ENCODE measurements at places on chromosomes 4 and X. TPM values are rescaled to one million over a fixed set of nuclear protein-coding genes. Genes with fewer than 3 reads are reported as not detected.

The PASD1 gene
- total RNA-seq = not detected

The AP1AR gene
- 10.5 TPM for total RNA-seq

The STATH gene
- total RNA-seq = not detected

The RNF212 gene
- total RNA-seq = 3.5 TPM

The MAGEA2 gene
- not detected for total RNA-seq

The BEX3 gene
- total RNA-seq = 5.4 TPM

The DCAF4L1 gene
- 0.19 TPM for total RNA-seq

GRCh38 chr4:85966373-85966772 is 393.5 kb downstream of the MAPK10 start:
- H3K4me1 ChIP-seq = no peaks in the 10 kb centered on the region
- DNase-seq = no peak
- no peaks in the 10 kb centered on the region for H3K27me3 ChIP-seq
- no peak overlapping the region for H3K27ac ChIP-seq
- H3K36me3 ChIP-seq = no peaks in the 10 kb centered on the region

DNA sequence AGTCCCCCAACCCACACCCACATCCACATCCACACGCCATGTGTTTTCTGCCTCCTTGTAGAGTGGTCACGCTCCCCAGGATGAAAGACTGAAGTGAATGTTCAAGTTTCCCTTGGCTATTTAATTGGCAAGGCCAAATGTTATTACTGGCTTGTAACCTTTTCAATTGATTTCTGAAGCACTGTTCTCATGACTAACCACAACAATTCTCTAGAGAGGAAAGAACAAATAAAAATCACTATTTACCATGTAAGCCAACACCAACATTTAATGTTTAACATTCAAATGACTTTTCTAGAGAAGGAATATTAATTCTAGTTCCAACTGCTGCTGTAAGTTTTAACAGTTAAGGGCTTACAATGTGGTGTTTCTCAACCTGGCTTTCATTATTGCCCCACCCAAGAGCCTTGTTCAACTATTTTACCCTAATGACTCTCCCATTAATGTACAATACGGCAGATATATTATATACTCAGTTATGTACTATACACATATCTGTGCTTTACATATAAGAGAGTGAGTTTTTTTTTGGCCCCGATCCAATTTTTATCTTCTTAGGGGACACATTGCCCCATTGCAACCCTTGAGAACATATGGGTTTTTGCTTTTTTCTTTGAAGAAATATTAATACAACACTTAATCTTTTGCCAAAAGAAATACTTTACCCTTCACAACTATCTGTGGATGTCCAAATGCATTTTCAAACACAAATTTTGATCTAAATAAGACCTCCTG is 46.5 kb downstream of the RELL1 start:
- H3K4me3 ChIP-seq = no peak overlapping the region
- DNase-seq = no peak
- H3K27me3 ChIP-seq = no peaks in the 10 kb centered on the region
- no peak overlapping the region for H3K27ac ChIP-seq
- H3K36me3 ChIP-seq = peaks cover 26% of the 10 kb centered on the region

DNA sequence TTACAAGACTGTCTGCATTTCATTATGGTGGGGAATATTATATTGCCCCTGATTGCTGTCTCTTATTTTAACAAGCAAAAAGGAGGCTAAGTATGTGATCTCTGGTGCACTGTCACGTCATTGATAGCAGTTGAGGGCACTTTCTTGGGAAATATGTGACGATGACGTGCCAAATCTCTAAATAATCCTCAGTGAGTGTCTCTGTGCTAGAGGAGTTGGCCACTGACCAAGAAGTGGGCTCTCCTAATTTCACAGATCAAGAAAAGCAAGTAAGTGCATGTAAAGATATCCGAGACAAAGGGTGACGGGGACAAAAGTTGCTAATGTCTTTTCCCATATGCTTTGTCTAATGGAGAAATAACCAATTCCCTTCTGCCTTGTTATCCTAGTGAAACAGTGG is 487.4 kb upstream of the TENM3 start:
- no peak overlapping the region for H3K27ac ChIP-seq
- no peak overlapping the region for H3K4me3 ChIP-seq
- no peak for DNase-seq
- H3K27me3 ChIP-seq = no peaks in the 10 kb centered on the region
- H3K36me3 ChIP-seq = no peaks in the 10 kb centered on the region

- H3K36me3 ChIP-seq = no peaks in the 10 kb centered on the region
- H3K4me1 ChIP-seq = no peaks in the 10 kb centered on the region
- H3K4me3 ChIP-seq = no peak overlapping the region
- H3K27ac ChIP-seq = no peak overlapping the region
Measured at GRCh38 chrX:115697806-115698205, 136.8 kb downstream of the PLS3 start.

GRCh38 chrX:125210146-125210545 is 109.5 kb upstream of the TEX13C start:
- H3K4me3 ChIP-seq = no peak overlapping the region
- H3K4me1 ChIP-seq = peaks cover 7% of the 10 kb centered on the region
- DNase-seq = no peak
- peaks cover 23% of the 10 kb centered on the region for H3K27me3 ChIP-seq
- H3K36me3 ChIP-seq = no peaks in the 10 kb centered on the region
- no peak overlapping the region for H3K27ac ChIP-seq

DNA sequence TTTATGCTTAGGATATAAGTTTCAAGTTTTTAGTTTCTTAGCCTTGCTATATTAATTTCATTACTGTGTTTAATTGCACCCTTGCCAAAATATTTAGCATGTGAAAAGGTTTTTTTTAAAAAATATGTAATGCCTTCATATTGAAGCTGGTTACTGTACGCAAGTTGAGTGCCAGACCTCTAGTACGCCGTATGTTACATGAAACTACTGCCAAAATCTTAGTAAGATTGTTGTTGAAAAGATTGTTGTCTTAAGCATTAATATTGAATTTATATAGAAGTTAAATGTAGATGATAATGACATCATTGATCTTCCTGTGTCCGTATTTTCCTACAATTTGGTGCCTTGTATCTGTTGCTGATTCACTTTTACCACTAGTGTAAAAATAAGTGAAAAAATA is 37.1 kb downstream of the FAM133A start:
- no peak overlapping the region for H3K27ac ChIP-seq
- H3K4me1 ChIP-seq = no peaks in the 10 kb centered on the region
- no peaks in the 10 kb centered on the region for H3K27me3 ChIP-seq
- no peak overlapping the region for H3K4me3 ChIP-seq
- H3K36me3 ChIP-seq = no peaks in the 10 kb centered on the region

DNA sequence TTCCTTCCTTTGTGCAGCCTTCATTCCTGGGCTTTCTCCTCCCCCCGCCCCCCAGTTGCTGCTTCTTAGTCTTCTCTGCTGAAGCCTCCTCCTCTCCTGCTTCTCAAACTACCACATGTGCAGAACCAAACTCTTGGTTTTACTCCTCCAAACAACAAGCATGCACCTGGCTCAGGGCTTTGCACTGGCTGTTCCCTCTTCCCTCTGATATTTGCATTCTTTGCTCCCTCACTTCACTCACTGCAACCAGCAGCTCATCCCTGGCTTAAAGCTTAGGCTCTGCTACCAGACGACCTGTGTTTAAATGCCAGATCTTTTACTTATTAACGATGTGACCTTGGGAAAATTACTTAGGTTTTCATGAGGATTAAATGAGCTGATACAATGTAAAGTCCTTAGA is 51.4 kb downstream of the MED28 start:
- DNase-seq = no peak
- H3K36me3 ChIP-seq = no peaks in the 10 kb centered on the region
- H3K4me3 ChIP-seq = no peak overlapping the region
- H3K27me3 ChIP-seq = peaks cover 11% of the 10 kb centered on the region

- H3K27ac ChIP-seq = no peak overlapping the region
- H3K4me1 ChIP-seq = peaks cover 16% of the 10 kb centered on the region
- H3K36me3 ChIP-seq = no peaks in the 10 kb centered on the region
- no peak for DNase-seq
Measured at GRCh38 chr4:77194366-77194765, 37.4 kb downstream of the CCNG2 start.

DNA sequence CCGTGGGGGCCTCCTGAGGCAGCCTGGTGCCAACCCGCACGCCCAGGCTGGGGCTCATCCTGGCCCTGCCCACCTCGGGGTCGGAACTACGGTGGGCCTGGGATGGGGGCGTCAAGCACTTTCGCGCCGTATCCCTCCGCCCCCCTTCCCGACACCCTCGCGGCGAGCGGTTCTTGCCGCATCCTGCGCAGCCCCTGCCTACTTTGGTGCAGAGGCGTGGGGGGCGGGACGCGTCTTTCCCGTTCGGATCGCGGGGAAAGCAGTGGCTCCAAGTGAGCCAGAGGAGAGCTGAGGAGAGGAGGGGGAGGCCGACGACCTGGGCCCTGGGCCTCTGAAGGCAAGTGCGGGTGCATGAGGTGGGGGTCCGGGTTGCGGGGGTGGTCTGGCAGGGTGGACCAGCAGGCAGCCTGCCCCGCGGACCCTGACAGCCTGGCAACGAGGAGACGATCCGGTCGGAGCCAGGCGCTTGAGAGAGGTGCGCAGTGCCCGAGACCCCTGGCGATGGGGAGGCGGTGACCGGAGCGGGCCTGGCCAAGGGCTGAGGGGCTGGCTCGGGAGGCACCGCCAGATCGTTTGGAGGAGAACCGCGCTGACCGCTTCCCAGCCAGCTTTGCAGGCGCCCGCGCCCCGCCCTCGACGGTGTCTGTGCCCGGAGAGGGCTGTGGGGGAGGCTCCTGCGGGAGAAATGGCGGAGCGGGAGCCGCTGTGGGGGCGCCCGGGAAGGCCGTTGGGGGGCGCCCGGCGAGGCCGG is at the start of gene GPRASP2:
Gene GPRASP2 (plus strand): TSS at position 233 of the 751 bp plus-strand sequence. CDS start 2,422 bp downstream, outside the sequence.
- no peaks in the 10 kb centered on the region for H3K36me3 ChIP-seq
- peak; percentile 6 for DNase-seq
- peaks cover 12% of the 10 kb centered on the region for H3K4me1 ChIP-seq

GRCh38 chrX:68180579-68180978 is 252.7 kb downstream of the OPHN1 start:
- peaks cover 2% of the 10 kb centered on the region for H3K36me3 ChIP-seq
- H3K27ac ChIP-seq = no peak overlapping the region
- H3K4me3 ChIP-seq = no peak overlapping the region
- H3K27me3 ChIP-seq = peaks cover 2% of the 10 kb centered on the region

DNA sequence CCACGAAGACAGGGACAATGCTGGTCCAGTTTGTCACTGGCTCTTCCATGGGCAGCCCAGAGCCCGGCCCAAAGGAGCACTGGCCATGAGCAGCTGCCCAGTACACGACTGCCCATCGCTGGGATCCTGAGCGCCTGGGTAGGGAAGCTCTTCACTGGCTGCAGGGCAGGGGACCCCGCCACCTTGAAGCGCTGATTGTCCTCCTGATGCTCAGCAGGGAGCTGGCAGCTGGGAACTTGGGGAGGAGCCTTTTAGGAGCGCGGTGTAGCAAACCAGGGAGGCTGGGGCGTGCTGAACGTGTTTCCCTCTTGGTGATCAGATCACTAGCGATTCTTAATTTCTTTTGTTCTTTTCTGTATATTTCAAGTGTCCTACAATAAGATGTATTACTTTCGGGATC is 1.8 kb downstream of the L1CAM start:
- peaks cover 34% of the 10 kb centered on the region for H3K27me3 ChIP-seq
- H3K27ac ChIP-seq = no peak overlapping the region
- peaks cover 10% of the 10 kb centered on the region for H3K4me1 ChIP-seq
- DNase-seq = no peak
- H3K36me3 ChIP-seq = no peaks in the 10 kb centered on the region

- no peak for DNase-seq
- H3K27ac ChIP-seq = no peak overlapping the region
- H3K36me3 ChIP-seq = no peaks in the 10 kb centered on the region
- peaks cover 78% of the 10 kb centered on the region for H3K27me3 ChIP-seq
- peak overlapping the region; percentile 35 for H3K4me3 ChIP-seq
Measured at GRCh38 chr4:174218127-174218790, 65.2 kb downstream of the FBXO8 start.

DNA sequence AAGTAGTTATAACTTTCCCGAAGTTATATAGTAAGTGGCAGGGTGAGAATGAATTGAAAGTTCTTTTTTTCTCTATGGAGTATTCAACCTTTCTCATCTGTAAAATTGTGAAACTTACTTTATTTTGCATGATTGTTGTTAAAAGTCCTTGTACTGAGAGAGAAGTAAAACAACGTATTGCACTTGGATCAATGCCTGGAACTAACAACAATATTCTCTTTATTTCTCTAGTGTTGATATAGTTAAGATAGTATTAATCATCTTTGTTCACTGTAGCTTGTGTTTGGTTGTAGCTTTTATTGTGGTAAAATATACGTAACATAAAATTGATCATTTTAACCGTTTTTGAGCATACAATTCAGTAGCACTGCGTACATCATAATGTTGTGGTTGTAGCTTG is 48.7 kb downstream of the STIM2 start:
- H3K27ac ChIP-seq = no peak overlapping the region
- peaks cover 61% of the 10 kb centered on the region for H3K4me1 ChIP-seq
- no peaks in the 10 kb centered on the region for H3K27me3 ChIP-seq
- H3K36me3 ChIP-seq = peaks cover 10% of the 10 kb centered on the region
- no peak for DNase-seq
- no peak overlapping the region for H3K4me3 ChIP-seq

GRCh38 chr4:57943682-57944081 is 833.5 kb upstream of the IGFBP7 start:
- no peak overlapping the region for H3K27ac ChIP-seq
- DNase-seq = no peak
- no peaks in the 10 kb centered on the region for H3K27me3 ChIP-seq
- H3K4me1 ChIP-seq = no peaks in the 10 kb centered on the region

GRCh38 chr4:189804894-189805293 is 135.8 kb upstream of the FRG1 start:
- no peaks in the 10 kb centered on the region for H3K36me3 ChIP-seq
- no peak for DNase-seq
- no peak overlapping the region for H3K4me3 ChIP-seq
- H3K4me1 ChIP-seq = no peaks in the 10 kb centered on the region

GRCh38 chr4:163180090-163180489 is 13.4 kb upstream of the NAF1 start:
- no peak overlapping the region for H3K4me3 ChIP-seq
- no peak overlapping the region for H3K27ac ChIP-seq
- no peaks in the 10 kb centered on the region for H3K4me1 ChIP-seq
- no peaks in the 10 kb centered on the region for H3K36me3 ChIP-seq
- no peak for DNase-seq
- H3K27me3 ChIP-seq = peaks cover 10% of the 10 kb centered on the region

GRCh38 chr4:84901740-84902281 is 64.7 kb downstream of the WDFY3 start:
- DNase-seq = no peak
- H3K27me3 ChIP-seq = no peaks in the 10 kb centered on the region
- H3K4me1 ChIP-seq = no peaks in the 10 kb centered on the region
- no peaks in the 10 kb centered on the region for H3K36me3 ChIP-seq

GRCh38 chr4:8819473-8820177 is 52.0 kb downstream of the HMX1 start:
- DNase-seq = no peak
- no peaks in the 10 kb centered on the region for H3K4me1 ChIP-seq
- H3K36me3 ChIP-seq = no peaks in the 10 kb centered on the region
